NCI-H82 (cell line): ENCODE measurements at places on chromosomes 4 and X.

DNA sequence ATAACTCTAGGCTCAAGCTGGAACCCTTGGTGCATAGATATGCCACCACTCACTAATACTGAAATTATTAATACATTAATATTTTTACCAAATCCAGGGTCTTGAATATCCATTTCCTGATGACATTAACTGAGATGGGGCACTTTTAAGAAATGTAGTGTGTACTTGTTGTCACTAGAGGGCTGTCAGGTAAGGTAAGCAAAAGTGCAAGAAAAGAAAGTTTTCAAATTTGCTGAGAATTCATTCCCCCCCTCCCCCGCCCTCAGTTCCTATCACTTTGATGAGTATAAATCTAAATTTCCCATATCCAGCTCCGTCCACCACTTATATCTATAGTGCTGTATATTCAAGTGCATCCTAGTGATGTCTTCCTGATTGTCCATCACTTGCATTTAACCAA is 20.5 kb upstream of the WDR44 start:
- no peak for DNase-seq

DNA sequence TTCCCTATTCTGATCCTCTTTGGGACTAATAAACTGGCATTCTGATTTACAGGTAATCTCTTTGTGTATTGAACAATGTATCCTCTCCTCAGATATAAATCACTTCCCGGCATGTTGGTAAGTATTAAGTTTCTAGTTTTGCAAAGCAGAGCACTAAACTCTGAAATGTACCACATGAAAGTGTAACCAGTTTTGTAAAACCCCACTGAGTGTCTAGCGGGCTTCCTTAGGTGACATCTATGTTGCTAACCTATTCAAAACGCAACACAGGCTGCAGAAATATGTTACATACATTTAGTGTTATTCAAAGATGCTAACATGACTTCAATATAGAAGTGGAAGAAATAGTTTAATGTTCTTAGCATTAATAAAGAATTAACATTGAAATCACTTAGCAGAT is 25.2 kb downstream of the DNAJB14 start:
- peak; percentile 8 for DNase-seq

- no peak for DNase-seq
Measured at GRCh38 chr4:159383562-159383931, 280.7 kb downstream of the RAPGEF2 start.

DNA sequence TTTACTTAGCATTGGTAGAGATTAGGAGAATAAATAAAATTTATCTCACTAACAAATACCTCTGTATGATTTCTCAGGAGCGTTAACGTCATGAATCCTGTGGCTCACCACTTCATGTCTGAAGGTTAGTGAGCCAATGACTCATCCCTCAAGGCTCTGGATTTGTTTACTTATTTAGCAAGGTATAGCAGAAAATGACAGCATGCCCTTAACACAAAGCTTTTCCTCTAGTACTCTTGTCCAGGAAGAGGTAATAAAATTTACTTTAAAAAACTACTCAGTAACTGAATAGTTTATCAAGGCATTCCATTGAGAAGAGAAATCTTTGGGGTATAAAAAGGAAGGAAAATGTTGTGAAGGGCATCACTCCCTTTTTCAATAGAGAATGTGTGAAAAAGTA is 823.8 kb downstream of the CCSER1 start:
- DNase-seq, result no peak

- no peak for DNase-seq
Measured at GRCh38 chrX:11272290-11272689, 20.9 kb upstream of the AMELX start.

DNA sequence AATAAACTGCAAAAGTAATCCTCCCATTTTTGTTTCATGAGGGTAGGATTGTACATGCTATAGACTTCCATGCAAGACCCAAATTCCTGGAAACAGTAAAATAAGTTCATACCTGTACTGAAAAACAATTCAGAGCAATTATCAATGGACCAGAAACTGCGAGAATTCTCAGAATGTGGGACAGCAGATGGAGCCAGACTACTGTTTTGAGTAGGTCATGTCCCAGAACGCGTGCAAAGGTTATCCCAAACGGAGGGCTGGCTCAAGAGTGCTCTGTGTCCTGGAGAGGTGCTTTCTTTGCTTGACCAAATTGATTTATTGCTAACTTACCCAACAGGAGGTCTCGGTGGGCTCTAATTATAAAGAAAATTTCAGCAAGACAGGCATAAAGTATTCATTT is 1.7 kb upstream of the MAGEH1 start:
- DNase-seq, result peak; percentile 27

GRCh38 chr4:13597604-13598003 is 29.9 kb downstream of the BOD1L1 start:
- no peak for DNase-seq

DNA sequence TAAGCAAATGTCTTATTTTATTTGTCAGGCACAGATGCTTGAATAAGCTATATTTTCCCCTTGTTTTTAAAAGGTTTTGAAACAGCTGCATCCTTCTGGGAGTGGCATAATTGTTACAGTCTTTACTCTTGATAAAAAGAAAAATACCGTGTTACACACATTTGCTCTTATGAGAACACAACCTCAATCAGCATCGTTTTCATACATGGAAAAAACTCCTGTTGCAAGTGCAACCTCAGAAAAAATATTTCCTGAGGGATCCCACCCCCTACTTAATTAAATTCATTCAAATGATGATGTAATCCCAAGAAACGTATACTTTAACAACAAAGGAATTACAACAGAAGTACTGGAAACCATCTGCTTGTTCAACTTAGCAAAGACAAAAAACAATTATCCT is 58.6 kb downstream of the SMAD1 start:
- no peak for DNase-seq

GRCh38 chr4:17188125-17188524 is 289.7 kb upstream of the LDB2 start:
- no peak for DNase-seq

DNA sequence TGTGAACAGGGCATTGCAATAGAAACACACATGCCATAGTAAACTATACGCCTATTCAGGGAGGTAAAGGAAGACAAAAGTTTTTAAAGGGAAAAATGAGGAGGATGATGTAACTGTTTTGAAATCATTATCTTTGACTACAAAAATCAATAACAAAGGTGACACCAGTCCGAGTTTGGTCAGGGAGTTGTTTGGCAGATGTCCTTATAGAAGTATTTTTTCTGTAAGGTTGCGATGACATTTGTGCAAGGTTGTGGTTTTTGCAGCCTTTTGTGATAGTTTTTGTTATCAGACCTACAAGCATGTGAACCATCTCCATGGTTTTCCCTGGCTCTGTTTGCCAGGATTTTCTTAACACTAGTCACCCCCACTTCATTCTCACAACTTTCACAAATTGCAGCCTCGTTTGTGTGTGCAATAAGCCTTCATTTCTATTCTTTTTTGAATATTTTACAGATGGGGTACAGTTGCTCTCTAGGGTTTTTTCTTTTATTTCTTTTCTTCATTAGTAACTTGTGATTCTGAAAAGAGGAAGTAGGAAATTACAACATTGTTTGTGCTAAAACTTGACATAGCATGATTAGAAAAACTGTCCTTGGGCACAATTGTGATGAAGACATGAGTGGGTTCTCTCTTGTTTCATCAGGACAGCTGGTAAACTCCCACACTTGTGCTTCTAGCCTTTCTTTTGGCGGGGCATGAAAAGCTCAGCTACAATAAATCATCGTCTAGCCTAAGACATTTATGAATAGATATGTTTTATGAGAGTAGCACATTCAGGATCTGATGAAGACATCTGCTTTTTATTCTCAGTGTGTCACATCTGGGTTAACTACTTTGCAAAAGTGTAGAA is 60.2 kb upstream of the PNPLA4 start:
- no peak for DNase-seq

DNA sequence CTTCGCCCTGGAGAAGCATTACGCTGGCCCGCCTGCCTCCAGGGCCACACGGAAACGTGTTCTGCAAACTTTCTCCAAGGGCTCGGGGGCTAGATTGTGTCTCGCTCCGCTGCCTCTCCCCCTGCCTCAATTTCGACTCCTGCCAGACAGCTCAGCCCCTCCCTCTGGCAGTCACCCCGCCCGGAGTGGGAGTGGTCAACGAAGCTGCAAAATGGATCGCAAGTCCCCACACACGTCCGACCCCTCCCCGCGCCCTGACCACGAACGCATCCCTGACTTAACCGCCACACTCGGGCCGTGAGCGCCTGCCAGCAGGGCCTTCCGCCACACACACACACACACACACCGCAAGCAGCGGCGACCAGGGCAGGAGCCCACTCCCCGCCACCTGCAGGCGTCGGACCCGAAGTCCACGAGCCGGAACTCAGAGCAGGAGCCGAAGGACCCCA is 47.0 kb upstream of the NKAP start:
- peak; percentile 13 for DNase-seq

DNA sequence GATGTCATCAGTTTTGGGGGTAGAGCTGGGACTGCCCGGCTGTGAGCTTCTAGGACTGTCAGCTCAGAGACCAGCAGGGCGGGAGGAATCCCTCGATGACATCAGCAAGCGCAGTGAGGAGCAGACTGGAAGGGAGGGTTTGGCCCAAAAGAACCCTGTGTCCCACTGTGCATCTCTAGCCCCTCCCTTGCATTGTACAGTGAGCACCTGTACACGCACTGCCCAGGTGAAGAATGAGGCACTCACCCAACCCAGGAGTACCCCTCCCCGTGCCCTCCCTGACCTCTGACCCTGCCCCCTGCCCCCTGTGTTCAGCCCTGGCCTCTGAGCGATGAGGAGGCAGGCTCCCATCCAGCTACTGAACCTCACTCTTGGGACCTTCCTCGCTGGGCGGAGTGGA is 92.9 kb downstream of the HMX1 start:
- DNase-seq, result no peak

DNA sequence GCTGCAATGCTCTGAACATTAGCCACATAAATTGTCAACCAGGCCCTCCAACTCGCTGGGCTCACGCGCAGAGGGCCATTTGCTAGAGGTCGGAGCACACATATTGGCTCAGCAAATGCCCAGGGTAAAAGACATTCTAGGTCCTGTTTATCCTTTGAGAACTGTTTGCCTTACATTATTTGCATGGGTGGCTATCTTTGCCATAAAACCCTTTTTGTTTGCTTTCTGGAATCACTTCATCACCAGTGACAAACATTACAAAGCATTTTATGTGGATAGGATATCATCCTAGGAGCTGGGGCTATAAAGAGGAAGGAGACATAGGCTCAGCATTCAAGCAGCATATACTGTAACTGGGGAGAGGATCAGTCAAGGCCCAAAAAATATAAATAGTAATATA is 149.2 kb upstream of the RAI2 start:
- DNase-seq, result no peak

DNA sequence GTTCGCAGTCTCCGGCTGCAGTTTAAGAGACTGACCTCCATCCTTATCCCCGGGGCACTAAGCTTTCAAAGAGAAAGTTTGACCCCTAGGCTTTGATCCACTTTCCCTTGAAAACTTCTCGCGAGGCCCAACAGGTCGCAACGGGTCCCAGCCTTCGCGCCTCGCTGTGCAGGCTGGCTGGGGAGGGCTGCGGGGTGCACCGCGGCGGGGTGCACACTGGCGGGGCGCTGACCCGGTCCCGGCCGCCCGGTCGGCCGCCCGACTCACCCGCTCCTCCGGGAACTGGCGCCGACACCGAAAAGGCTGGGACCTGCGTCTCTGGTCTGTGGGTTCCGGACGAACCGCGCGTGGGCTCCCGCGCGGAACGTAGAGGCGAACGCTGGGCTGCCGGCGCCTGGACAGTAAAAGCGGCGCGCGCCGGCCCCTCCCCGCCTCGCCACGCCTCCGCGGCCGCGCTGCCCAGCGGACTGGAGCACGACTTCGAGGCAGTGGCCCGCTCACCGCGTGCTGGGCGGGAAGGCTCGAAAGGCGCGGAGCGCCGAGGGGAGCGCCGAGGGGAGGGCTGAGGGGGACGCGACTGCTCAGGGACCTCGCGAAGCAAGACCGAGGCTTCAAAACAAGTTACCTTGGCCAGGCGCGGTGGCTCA is at the start of gene TAF7L:
TAF7L (minus strand) TSS at position 378 of the 647 bp plus-strand sequence. CDS start 3,791 bp downstream, outside the sequence.
- no peak for DNase-seq
